ENCODE measurements at places on chromosomes 5 and 9.

DNA sequence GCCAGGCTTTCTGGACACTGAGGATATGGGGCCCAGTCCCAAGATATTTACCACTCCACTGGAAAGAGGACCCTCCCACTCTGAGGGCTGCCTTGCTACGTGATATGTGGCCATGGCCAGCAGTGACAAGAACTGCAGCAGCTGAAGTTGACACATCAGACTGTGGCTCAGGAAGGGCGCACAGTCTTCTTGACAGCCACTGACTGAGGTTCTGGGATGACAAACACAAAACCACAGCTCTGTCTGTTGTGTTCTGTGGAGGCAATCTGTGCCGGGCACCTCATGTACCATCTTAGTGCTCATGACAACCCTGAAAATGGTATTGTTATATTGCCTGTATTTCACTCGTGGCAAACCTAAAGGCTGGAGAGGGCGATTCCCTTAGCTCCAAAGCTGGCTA is 16.9 kb downstream of the FSTL4 start:
- DNase-seq = no peak

- DNase-seq = no peak
These were observed 405.5 kb downstream of the PDE4D start for GRCh38 chr5:59487772-59488729.

- DNase-seq = peak; percentile 2
These were observed 30.5 kb upstream of the CSF1R start for GRCh38 chr5:150116667-150117400.

GRCh38 chr9:85420750-85421149 is 321.0 kb downstream of the AGTPBP1 start:
- no peak for DNase-seq

DNA sequence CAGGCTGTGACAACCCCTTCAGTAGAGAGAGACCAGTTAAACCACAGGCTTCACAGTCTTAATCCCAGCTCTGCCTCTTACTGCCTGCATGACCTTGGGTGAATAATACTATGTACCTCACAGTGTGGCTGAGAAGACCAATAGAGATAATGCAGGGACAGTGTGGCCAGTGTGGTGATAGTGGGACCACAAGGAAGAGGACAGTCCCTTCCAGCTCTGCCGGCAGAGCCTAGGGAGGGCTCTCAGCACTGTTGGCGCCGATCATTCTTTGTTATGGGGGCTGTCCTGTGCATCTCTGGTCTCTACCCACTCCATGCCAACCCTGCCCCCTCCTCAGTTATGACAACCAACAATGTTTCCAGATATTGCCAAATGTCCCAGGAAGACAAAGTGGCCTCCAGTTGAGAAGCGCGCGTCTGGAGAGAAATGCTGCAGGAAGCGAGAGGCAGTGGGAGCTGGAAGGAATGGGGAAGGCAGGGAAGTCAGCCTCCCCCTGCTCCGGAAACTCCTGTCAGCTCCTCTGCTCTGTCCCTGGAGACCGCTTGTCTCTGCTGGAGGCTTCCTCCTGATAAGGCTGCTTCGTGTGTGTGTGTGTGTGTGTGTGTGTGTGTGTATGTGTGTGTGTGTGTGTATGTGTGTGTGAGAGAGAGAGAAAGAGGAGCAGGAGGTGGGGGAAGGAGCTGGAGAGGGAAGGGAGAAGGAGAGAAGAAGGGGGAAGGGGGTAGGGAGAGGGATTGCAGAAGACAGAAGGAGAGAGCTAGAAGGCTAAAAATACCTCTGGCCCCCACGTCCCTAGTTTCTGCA is 31.8 kb upstream of the FABP6 start:
- DNase-seq = no peak

- DNase-seq = peak; percentile 89
These were observed 542 bp upstream of the TRIM52 start for GRCh38 chr5:181261320-181262049.

- DNase-seq = no peak
These were observed 90.9 kb downstream of the PIK3R1 start for GRCh38 chr5:68306361-68307014.

- DNase-seq = no peak
These were observed at the start of gene PCDHB1 for GRCh38 chr5:141050622-141051520. PCDHB1 (plus strand) TSS chr5:141051374; CDS start chr5:141051471, 97 bp downstream.

GRCh38 chr5:80255431-80255810 is 427 bp downstream of the SERINC5 start:
- DNase-seq = no peak

DNA sequence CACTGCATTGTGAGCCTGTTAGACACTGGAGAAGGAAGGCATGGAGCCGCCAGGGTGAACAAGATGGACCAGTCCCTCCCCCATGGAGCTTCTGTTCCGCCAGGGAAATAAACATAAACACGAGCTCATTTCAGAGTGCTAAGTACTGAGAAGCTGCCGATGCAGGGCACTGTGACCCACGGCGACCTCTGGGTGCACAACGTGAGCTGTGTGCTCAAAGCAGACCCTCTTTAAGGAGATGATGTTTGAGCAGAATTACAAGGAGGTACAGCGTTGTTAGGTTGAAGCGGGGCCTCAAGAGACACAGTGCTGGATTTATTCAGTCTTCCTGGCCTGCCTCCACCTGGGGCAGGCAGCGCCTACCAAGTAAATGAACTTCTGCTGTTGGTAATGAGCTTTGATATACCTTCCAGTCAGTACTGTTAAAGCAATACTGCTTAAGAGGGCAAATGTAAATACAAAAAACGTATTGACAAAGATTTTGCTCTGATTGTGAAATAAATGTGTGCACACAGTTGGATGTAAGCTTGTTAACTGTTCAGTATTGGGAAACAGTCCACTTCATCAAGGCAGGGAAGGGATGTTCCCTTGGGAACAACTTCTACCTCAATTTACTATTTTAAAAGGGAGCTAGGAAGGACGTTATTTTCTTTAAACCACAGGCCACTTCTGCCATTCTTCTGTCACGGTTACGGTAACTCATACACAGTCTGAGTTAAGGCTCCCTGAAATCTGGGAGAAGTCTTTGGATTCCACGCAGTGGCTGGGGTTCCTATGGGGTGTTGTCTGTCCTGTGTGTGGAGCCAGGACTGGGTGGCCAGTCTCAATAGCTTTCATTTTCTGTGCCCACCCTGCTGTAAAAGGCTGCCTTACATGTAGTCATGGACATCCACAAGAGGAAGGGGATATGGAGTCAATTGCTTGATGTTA is 48.9 kb upstream of the DMRT1 start:
- DNase-seq = no peak

- no peak for DNase-seq
These were observed 9.6 kb downstream of the IL6ST start for GRCh38 chr5:55985181-55985580.

DNA sequence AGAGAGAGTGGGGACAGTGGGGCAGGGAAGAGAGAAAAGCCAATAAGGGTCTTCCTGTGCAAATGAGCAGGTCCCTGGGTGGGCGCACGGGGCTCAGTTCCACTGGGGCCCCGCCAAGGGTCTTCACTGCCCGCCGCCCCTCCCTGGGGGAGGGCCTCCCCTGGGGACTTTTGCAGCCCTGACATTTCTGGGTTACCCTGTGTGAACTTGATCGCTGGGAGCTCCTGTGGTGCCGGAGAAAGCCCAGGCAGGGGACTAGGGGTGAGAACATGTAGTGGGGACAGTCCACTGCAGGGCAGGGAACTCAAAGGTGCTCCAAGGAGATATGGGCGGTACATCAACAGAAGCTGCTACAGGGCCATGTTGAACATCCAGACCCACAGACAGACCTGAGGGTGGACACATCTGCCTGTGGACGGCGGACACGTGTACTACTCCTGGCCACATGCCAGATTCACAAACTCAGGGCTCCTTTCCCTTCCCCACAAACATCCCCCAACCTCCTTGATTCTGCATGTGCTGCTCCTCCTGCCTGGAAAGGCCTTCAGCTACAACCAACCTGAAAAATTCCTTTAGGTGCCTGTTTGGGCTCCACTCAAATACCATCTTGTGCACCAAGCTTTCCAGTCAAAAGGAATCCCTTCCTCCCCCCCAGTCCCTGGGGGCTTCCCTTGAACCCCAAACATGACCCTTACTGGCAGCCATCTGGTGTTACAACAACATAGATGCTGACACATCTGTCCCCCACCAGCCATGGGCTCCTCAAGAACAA is 43.0 kb upstream of the NEK6 start:
- DNase-seq = peak; percentile 29

GRCh38 chr5:150155258-150156026 is at the start of gene PDGFRB:
PDGFRB (minus strand) TSS chr5:150155845; CDS start chr5:150137047, 18,798 bp downstream.
- peak; percentile 65 for DNase-seq

- no peak for DNase-seq
These were observed 232.2 kb downstream of the NFIB start for GRCh38 chr9:14081745-14082144.

Data from activated T-cell treated with anti-CD3 and anti-CD28 coated beads, Interleukin-2, amount 50 U/mL, for 24 hours (primary cell).